NCI-H2171 (cell line): ENCODE measurements at places on chromosomes 4 and X.

DNA sequence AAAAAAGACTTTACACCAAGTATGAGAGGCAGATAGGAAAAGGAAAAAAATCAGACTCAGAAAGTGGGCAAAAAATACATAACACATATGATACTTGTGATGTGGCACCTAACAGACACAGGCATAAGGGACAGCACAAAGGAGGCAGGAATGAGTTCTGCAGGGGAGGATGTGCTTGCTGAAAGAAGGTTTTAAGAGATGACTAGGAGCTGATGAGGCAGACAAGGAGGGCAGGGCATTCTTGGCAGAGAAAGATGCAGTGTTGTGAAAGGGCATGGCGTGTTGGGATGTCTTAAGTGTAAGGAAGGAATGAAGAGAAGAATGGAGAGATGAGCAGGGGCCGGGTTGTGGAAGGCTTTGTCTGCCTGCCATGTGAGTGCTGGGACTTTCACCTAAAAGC is 49.7 kb upstream of the TMEM154 start:
- no peak for DNase-seq

GRCh38 chr4:20351360-20352162 is 99.9 kb downstream of the SLIT2 start:
- no peak for DNase-seq

DNA sequence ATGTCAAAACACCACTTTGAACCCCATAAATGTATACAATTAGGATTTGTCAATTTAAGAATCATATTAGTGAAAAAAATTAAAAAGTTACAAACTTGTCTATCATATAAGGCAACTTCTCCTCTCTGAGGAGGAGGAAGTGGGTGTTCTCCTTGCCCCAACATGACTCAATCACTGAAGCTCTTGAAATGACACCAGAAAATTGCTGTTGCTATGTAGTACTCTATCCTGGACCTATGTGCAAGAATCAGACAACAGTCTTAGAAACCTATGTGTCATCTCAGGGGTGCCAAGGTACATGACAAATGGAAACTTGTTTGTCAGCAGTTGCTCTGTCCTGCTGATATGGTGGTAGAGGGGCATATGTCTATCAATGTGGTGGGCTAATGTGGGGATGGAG is 47.7 kb downstream of the HMGB3 start:
- DNase-seq = no peak

- no peak for DNase-seq
Measured at GRCh38 chr4:36174570-36174969, 69.7 kb downstream of the ARAP2 start.

- no peak for DNase-seq
Measured at GRCh38 chr4:27210956-27211355, 350.3 kb downstream of the STIM2 start.

DNA sequence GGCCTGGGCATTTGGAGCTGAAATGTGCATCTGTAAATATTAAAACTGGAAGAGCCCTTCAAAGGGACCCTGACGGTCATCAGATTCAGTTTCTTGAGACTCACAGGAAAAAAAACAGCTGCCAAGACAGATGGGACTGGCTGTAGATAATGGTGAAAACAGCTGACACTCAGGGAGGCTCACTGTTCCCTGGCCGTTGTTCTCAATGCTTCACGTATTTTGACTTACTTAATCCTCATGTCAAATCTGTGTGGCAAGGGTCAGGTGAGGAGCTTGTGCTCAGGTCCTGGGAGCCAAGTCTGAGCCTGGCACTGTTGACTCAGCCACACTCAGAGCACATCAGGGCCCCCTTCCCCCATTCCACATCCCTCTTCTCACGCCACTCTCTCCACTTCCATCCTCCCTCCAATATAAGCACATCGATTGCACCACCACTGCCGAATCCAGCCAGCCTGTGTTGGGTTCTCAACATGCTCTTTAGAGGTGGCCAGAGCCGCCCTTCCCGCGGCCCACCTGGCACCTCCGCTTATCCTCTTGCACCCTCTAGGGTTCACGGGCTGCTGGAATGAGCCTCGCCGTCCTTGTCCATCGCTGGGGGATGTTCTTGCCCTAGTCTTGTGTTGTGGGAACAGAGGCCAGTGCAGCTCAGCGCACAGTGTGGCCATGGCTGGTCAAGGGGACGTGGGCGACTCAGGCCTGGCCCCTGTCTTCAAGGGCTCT is 40.1 kb downstream of the EVC start:
- no peak for DNase-seq

GRCh38 chrX:40705658-40706312 is 29.6 kb downstream of the MED14 start:
- no peak for DNase-seq

GRCh38 chr4:113384600-113384999 is 335.1 kb downstream of the ANK2 start:
- no peak for DNase-seq
